ENCODE measurements at places on chromosomes 3 and 15.

DNA sequence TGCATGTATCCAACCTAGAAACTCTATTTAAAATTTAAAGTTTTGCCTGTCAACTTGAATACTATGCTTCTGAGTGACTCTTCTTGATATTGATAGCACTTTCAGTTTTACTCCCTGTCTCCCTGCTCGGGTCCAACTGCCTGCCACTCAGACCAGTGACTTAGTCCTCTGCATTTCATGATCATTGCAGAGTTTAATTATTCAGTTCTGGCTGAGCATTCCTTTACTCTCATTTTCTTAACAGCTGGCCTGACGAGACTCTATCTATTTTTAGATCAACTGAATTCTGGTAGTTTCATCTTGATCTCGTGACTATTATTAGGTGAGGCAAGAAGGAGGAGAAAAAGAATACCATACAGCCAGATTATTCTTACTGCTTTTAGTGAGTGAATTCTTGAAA, 617.4 kb downstream of the SI start:
- DNase-seq: no peak

- no peak for DNase-seq
Observed at GRCh38 chr3:187629711-187630110, 40.5 kb downstream of the SST start.

GRCh38 chr3:146550070-146550615, 5.7 kb upstream of the PLSCR1 start:
- DNase-seq: no peak

GRCh38 chr15:59158701-59159034, 48.0 kb upstream of the LDHAL6B start:
- DNase-seq: no peak

- DNase-seq: no peak
Observed at GRCh38 chr15:83112233-83112955, 4.9 kb downstream of the TM6SF1 start.

DNA sequence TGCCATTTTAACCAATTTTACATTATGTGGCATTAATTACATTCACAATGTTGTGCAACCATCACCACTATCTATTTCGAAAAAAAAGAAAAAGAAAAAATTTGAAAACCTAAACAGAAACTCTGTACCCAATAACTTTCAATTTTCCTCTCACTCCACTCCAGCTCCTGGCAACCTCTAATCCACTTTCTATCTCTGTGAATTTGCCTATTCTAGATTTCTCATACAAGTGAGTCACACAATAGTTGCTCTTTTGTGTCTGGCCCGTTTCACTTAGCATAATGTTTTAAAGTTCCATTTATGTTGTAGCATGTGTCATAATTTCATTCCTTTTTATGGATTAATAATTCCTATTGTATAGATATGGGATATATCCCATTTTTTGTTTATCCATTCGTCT, 53.3 kb upstream of the TBC1D5 start:
- no peak for DNase-seq

DNA sequence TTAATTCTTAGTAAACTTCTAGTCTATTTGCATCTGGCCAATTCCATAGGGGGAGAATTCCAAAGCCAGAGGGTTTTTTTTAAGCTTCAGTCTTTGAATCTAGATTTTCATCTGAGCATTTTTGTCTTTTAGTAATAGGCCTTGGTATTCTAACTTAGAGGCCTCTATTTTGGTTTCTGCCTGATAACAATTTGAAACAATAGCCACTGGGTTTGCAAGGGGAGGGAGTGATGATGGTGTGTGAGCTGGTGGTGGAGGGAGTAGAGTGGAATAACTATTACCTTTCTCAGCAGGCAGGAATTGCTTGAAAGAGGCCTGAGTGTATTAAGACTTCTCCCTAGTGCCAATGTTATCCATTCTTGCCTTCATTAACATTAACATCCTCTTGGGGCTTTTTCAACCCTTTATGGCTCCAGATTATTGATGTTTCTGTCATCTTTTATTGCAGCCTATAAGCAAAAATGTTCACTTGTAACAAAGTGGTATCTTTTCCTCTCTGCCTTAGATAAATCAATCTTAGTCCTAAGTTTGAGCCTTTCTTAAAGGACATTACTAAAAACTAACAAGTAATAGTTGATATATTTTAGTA, 26.5 kb upstream of the TCF12 start:
- no peak for DNase-seq

DNA sequence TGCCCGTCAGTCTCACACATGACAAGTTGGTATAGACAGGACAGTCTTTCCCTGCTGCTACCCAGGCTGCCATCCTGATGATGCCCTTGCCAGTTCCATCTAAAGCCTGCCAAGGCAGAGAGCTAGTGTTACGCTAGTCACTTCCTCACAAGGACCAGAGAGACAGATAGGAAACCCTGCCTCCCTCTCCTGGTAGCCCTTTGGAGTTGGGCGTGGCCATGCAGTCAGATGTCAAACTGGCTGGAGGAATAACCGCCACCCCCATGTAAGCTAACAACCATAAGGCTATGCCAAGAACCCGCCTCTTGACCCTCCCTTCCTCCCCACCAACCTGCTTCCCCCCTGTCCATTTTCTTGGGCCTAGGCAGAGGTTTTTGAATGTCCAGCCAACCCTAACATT, 2.8 kb downstream of the TMEM115 start:
- peak; percentile 88 for DNase-seq

DNA sequence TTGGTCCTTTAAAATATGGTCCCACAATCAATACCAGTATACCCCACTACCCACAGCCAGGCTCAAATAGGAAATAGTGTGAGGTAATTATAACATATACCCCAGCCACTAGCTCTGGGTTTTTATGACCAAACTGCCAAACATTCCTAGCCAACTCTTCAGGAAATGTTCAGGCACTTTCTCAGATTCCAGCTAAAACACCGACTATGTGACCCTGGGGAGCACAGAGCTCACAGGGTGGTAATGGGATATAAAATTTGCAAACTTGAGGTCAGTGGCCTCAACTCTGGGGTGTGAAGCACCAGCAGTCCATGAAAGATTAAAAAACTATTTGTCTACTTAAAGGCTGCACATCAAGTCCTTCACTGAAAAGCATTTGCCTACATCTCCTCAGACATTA, 12.9 kb downstream of the FBN1 start:
- no peak for DNase-seq

- DNase-seq: no peak
Observed at GRCh38 chr15:77209221-77209620, 138.3 kb upstream of the TSPAN3 start.

DNA sequence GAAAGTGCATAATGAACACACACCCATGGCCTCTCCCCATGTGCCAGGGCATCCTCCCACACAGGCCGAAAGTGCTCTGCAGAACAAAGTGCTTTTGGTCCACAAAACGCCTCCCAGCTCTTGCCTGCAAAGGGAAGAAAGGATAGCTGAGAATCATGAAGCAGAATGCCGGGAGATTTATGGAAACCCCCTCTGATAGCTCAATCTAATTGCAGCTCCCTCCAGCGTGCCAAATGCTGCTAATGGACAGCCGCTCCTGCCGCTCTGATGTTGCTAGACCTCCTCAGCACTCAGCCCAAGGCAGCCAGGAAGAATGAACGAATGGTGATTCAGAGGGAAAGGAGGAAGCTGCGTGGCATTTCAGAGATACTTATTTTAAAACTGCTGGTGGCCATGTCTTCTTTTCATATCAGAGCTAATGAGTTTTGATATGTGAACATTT, 145.3 kb downstream of the TJP1 start:
- DNase-seq: no peak

- DNase-seq: peak; percentile 32
Observed at GRCh38 chr3:15815696-15816095, 17.9 kb upstream of the ANKRD28 start.

- DNase-seq: no peak
Observed at GRCh38 chr3:181316482-181316881, 326.9 kb upstream of the DNAJC19 start.

DNA sequence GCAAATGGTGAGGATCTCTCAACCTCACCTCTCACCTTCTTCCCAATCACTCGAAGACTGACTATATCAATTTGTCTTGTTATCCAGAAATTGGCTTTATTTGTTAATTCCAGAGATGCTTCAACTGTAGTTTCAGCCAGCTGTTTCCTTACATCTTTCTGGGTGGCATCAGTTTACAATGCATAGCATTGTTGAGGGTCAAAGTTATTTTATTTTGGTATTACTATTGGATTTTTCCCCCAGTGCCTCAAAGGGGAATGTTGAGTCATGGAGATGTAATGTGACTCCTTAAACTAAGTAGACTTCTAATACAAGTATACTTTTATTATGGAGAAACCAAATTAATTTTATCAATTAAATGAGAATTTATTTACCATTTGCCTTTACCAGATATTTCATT, 351.6 kb downstream of the TIGIT start:
- no peak for DNase-seq

DNA sequence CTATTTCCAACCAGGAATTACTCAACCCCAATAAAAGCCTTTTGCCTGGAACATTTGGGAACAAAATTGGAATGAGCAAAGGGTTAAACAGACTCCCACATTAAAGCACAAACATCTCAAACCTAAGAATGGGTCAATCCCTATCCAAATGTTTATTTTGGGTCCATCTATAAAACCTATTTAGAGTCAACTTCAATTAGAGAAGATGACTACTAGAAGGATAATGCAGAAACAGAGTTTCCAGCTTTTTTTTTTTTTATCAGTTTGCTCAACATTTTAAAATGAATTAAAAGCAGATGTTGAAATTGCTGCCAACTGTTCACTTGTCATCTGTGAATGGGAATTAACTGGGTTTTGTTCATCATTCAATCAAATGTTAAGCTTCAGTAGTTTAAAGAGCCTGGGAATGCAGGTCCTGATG, 4.1 kb upstream of the TBC1D23 start:
- no peak for DNase-seq

DNA sequence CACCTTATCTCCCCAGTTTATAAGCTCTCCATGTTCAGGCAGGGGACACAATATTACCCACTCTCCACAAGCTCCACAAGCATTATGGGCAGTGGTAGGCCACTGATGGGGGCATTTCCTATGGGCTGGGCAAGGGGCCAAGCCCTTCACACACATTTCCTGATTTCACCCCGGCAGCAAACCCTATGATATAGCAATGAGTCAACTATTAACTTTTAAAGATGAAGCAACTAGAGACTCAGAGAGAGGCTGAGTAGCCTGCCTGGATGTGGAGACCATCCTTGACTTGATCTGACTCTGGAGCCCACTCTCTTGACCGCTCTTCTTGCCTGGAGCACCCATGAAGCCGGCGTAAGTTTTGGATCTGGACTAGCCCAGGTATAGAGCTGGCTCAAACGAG, 27.4 kb downstream of the FOXL2NB start:
- no peak for DNase-seq

- DNase-seq: no peak
Observed at GRCh38 chr3:54026543-54026942, 95.8 kb upstream of the CACNA2D3 start.

DNA sequence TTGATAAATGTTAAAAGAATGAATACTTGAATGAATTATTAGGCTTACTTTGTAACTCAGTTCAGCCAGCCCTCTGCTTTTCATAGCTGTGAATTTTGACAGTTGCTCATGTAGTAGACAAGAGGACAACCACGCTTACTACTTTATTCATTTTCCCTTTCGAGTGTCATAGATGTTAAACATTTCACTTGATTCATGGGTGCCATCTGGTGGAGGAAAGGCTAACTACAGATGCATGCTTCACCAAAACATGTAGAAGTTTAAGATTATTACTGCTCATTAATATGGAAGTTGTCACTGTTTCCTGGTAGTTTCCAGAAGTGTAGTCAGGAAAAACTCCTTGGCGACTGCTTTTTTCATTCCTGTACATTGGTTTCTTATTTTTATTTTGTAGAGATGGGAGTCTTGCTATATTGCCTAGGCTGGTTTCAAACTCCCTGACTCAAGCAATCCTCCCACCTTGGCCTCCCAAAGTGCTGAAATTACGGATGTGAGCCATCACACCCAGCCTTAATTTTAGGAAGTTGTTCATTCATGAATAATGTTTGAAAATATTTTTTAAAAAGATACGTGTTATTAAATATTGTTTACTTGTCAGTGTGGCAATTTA, 163.2 kb downstream of the B3GALNT1 start:
- DNase-seq: peak; percentile 82

- peak; percentile 79 for DNase-seq
Observed at GRCh38 chr3:126752303-126753190, 48.5 kb downstream of the CHCHD6 start.

GRCh38 chr3:65604863-65605526, 433.7 kb downstream of the MAGI1 start:
- DNase-seq: no peak

GRCh38 chr3:2261747-2262146, 163.1 kb downstream of the CNTN4 start:
- no peak for DNase-seq

DNA sequence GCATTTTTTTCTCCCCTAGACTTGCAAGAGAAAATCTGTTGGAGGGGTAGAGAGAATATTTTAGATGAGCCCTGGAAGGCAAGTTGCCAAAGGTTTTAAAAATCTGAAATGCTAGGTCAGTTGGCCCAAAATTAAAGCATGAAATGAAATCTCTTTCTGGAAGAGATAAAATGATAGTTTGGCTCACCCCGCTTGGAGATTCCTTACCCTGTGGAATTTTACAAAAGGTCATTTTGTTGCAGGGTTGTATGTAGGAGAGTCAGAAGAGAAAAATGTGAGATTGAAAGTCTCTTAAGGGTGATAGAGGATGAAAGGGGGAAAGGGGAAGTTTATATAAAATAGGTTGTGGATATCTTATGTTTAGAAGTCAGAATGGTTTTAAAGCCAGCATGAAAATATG, 277.8 kb downstream of the CD47 start:
- DNase-seq: no peak

- DNase-seq: no peak
Observed at GRCh38 chr15:101435761-101436160, 53.7 kb downstream of the PCSK6 start.

DNA sequence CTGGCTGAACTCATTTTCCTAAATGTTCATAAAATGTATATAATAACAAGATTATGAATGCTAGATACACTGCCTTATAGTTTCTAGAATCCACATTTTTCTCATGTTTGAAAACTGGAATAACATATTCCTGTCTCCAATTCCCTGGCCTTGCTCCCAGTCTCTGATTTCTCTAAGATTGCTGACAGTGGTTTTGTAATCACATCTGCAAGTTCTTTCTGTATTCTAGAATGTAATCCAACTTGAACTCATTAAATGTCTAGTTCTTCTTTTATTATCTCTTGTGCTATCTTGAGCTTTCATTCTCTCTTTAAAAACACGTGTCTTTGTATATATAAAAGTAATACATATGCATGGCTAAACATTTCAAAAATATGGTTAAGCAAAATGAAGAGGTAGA, 215.2 kb upstream of the ADAMTS9 start:
- no peak for DNase-seq
